ENCODE measurements at places on chromosomes 12 and 14.

- DNase-seq: no peak
These were observed 26.1 kb downstream of the SMCO2 start for GRCh38 chr12:27472604-27473003.

DNA sequence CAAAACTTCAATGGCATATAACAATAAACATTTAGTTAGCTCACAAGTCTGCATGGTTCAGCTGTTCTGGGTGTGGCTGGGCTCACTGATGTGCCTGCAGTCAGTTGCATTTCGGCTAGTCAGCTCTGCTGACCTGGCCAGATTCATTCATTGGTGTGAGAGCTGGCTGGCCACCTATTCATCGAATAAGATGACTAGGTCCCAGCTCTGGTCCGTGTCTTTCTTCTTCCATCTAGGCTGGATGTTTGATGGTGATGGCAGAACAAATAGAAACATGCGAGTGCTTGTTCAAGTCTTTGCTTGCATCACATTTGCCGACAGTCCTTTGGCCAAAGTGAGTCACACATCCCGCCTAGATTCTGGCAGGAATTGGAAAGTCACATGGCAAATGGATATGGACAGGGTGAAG, 203.3 kb upstream of the CRY1 start:
- DNase-seq: no peak

DNA sequence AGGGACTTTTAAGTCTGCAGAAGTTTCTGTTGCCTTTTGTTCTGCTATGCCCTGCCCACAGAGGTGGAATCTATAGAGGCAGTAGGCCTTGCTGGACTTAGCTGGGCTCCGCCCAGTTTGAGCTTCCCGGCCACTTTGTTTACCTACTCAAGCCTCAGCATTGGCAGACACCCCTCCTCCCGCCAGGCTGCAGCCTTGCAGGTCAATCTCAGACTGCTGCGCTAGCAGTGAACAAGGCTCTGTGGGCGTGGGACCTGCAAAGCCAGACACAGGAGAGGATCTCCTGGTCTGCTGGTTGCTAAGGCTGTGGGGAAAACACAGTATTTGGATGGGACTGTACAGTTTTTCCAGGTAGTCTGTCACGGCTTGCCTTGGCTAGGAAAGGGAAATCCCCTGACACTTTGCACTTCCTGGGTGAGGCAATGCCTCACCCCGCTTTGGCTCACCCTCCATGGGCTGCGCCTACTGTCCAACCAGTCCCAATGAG, 43.7 kb downstream of the CCDC59 start:
- DNase-seq: no peak

DNA sequence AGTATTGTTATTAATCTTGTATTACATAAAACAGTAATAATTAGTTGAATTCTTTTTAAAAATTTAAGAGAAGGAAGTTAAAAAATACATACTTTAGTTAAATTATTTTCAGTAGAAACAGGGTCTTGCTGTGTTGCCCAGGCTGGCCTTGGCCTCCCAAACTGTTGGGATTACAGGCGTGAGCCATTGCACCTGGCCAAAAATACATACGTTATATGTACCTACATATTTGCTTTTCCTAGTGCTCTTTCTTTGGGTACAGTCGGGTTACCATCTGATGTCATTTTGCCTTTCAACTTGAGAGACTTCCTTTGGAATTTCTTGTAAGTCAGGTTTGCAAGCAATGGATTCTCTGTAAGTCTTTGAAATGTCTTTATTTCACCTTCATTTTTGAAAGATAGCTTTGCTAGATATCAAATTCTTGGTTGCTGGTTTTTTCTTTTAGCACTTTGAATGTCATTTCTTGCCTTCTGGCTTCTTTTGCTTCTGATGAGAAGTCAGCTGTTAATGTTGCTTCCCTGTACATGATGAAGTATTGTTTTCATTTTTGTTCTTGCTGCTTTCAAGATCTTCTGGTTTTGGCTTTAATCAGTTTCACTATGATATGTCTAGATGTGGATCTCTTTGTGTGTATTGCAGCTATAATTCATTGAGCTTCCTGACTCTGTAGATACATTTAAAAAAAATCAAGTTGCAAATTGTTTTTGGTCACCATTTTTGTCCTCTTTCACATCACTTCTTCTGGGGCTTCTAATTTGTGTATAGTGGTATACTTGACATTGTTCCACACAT, 84.4 kb downstream of the SPATS2 start:
- no peak for DNase-seq

GRCh38 chr12:76300297-76300665, 47.9 kb downstream of the BBS10 start:
- DNase-seq: no peak

DNA sequence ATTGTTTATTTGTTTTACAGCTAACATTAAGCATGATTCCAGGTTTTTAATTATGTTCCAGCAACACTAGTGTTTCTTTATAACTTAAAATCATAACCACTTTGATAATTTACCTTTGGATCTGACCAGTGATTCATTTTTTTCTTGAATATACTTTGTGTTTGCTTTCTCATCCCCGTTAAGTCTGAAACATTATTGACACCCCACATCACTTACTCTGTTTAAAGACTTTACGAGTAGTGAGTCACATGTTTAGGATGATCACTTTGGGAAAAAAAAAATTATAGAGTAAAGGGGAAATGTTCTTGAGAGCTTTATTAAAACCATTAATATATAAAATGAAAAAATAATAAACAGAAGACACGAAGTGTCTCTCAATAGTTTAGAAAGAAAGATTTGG, 132.2 kb downstream of the MON2 start:
- DNase-seq: no peak

DNA sequence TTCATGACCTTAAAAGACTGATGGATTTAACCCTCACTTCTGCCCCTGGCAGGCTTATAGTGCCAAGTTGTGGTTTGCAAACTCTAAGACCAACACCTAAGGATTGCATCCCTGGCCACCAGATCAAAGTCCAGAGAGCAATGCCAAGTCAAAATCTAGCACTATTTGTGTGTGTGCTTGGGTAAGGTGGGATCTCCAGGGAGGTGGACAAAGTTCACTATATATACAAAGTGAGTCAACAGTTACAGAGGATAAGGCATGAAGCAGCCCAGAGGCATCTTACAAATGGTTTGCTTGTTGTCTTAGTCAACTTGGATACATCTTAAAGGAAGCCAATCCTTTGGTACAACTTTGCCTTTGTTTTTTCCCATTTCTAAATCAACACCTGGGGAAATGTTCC, 137.3 kb downstream of the MSRB3 start:
- DNase-seq: no peak

- no peak for DNase-seq
These were observed 155.5 kb upstream of the CCND2 start for GRCh38 chr12:4118017-4118510.

- DNase-seq: no peak
These were observed 18.9 kb upstream of the C12orf71 start for GRCh38 chr12:27101290-27101689.

- no peak for DNase-seq
These were observed 17.0 kb downstream of the TMCC3 start for GRCh38 chr12:94633401-94633800.

- DNase-seq: no peak
These were observed 63.1 kb upstream of the SOX5 start for GRCh38 chr12:24012528-24012927.

- DNase-seq: no peak
These were observed 449 bp downstream of the THAP2 start for GRCh38 chr12:71664411-71665089.

DNA sequence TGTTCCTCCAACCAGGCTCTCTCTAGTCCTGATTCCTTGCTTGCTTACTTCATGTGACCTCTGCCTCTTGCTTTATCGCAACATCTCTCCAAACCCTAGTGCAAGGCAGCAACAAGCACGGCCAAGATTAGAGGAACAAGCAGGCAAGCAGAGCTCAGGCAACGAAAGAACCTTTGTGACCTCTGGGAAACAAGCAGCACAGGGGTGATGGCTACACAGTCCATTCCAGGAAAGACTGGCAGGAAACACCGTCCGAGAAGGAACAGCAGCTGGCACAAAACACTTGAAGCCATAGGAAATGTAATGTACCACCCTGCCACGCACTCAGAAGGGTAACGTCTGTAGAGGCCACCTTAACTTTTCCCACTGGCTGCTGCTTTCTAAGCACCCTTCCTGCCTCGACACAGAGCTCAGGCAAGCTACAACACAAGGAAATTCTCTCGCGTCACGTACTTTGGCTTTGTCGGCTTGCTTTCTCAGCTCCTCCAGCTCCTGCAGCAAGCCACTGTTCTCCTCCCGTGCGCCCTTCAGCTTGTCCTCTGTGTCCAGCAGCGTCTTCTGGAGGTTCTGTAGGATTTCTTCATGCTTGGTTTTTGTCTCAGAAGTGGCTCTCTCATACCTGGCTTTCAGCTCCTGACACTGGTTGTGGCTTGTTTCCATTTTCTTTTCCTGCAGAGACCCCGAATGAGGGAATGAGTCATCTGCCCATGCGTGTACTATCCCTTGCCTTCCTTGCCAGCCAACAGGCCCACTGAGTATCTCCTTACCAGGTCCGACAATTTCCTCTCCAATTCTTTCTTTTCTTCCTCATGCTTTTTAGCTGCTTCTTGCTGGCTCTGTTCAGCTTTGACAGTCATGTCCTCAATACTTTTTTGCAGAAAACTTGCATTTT, 61.4 kb upstream of the VPS33A start:
- DNase-seq: no peak

DNA sequence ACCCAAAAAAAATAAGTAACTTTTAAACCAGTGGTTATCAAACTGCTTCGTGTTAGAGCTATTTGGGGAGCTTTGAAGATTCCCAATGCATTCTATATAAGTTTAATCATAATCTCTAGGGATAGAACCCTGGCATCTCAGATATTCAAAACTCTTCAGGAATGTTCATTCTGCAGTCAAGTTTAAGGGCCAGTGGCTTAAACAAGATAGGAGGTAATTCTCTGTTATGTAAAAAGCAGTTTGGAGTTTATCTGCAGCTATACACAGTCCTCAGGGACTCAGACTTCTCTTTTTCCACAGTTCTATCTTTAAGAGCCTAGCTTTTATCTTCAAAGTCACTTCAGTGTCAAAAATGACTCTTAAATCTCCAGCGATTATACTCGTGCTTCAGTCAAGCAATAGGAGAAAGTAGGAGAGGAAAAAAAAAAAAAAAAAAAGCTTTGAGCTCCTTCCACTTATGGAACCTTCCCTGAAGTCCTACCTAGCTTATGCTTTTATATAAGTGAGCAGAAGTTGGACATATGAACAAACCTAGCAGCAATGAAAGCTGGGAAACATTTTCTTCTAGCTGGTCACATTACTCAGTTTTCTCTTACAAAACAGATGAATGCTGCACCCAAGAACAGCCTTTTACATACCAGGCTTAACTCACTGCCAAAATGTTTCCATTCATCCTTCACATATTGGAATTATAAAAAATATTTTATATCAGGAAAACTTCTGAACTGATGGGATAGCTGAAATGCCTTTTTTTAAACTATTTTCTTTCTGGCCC, 302.8 kb downstream of the FSCB start:
- DNase-seq: no peak

DNA sequence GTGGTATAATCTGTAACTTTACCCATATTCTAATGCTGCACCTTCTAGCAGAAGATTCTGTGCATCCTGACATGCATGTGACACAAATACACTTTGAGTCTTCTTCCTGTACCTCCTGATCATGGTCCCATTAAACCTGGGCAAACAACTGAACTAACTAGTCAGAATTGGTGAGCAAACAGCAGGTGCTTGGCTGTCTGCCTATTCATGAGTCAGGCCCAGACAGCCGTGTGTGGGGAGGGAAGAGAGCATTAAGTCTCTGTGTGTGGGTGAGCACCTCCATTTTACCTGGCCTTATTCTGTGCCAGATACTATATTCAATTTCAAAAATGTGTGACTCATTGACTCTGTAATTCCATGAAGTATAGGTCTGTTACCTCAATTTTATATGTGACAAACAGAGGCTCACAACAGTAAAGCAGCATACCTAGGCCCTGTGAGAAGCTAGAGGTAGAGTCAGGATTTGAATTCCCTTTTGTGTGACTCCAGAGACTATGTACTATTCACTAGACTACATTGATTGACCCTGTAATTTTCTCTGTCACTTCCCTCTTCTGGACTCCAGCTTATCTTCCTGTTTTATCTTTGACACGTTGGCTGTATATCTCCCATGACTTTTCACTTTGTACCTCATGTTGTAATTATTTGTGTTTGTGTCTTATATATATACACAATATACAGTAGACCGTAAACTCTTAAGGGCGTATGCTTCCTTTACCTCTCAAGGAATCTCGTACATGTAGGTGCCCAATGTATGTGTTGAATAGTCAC, 32.2 kb downstream of the SUSD6 start:
- peak; percentile 76 for DNase-seq

GRCh38 chr12:95548539-95549391, 2.5 kb downstream of the USP44 start:
- no peak for DNase-seq

GRCh38 chr14:20873370-20874177, 17.6 kb upstream of the RNASE3 start:
- DNase-seq: no peak

- DNase-seq: no peak
These were observed at the start of gene IFNG-AS1 for GRCh38 chr12:67989184-67989920. Gene IFNG-AS1, plus strand, starts transcription at chr12:67989447.

DNA sequence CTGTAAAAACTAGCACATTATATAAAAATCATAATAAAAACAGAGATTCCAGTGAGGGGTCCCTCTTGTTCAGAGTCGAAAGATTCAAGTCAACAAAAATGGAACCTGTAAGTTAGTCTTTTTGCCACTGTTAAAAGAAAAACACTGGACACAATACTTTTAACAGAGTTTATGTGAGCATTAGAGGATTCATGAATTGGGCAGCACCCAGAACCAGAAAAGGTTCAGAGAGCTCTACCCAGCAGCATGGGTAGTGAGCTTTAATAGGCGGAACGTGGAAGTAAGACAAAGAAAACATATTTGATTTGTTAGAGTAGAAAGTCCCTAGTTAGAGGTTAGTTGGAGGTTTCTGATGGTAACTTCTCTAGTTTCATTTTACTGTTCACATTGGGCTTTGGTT, 476.8 kb downstream of the RGS6 start:
- DNase-seq: no peak

DNA sequence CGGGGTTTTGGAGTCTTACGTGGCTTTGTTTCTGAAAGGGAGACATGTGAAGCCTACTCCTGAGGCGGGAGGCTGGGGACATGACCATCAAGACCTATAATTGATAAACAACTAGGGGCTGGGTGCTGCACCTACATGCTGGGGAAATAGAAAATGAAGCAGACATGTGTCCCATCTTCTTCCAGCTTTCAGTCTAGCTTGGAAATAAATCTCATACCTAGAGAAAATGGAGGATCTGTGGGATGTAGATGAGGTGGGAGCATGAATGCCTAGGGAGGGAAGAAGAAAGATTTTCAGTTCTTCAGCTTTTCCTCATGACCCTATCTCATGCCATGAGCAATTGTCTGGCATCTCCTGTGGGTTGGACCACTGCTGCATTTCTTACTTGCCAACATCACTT, 22.1 kb downstream of the EMP1 start:
- DNase-seq: no peak

DNA sequence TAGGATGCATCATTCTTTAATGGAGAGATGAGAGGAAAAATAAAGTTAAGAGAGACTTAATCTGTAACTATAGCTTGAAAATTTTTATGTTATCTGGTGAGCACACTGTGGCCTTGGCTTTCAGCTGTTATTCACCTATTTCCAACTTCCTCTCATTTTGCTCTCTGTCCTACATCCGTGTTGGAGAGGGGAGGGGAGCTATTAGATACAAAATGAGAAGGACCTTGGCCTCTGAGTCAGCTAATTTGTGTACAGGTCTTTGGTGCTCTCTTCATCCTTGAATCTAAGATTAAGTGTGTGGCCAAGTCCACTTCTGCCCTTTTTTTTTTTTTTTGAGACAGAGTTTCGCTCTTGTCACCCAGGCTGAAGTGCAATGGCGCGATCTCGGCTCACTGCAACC, 887 bp upstream of the APOBEC1 start:
- DNase-seq: no peak
